ENCODE measurements at places on chromosomes 6 and 20. TPM values are rescaled to one million over a fixed set of nuclear protein-coding genes. Genes with fewer than 3 reads are reported as not detected.

RBPJL gene
- not detected for total RNA-seq

CNR1 gene
- 2.9 TPM for total RNA-seq

- DNase-seq: no peak
Measured at GRCh38 chr20:53658322-53658721, 64.7 kb upstream of the ZNF217 start.

GRCh38 chr20:24522452-24523330, 53.3 kb downstream of the SYNDIG1 start:
- DNase-seq: no peak

GRCh38 chr6:166465003-166465399, 82.3 kb upstream of the MPC1 start:
- peak; percentile 17 for DNase-seq

- DNase-seq: no peak
Measured at GRCh38 chr6:72530750-72531149, 91.1 kb upstream of the KCNQ5 start.

All from cardiac septum (tissue), 1 donor.